ENCODE measurements at places on chromosomes 4 and X.

GRCh38 chr4:22458098-22458497 lies 57.8 kb downstream of the ADGRA3 start:
- H3K4me1 ChIP-seq, result no peaks in the 10 kb centered on the region
- no peak overlapping the region for H3K27ac ChIP-seq
- no peak overlapping the region for H3K4me3 ChIP-seq
- H3K36me3 ChIP-seq, result no peaks in the 10 kb centered on the region

GRCh38 chrX:16953606-16954211 lies 7.3 kb downstream of the REPS2 start:
- no peaks in the 10 kb centered on the region for H3K36me3 ChIP-seq
- H3K4me1 ChIP-seq, result no peaks in the 10 kb centered on the region
- no peak for DNase-seq
- H3K27me3 ChIP-seq, result no peaks in the 10 kb centered on the region

DNA sequence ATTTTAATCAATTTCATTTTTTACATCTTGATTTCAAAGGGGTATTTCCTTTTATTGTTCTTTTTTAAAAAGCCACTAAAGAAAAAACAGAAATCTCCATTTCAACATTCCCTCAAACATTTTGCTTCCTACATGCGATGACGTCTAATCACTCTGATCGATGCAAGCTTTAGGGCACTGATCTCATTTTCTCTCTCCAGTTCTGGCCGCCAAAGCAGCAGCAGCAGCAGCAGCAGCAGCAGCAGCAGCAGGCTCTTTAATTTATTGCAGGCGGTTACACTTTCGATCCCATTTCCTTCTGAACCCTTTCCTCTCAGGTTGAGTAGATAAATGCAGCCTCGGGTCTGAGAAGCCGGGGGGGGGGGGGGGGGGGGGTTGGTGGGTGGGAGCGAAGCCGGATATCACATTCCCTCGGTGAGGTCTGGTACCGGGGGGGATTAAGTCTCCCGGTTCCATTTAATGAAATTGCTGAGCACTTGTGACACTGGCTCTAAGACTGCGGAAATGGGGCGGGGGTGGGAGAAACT lies 3.4 kb upstream of the PCDH7 start:
- H3K27ac ChIP-seq, result peak overlapping the region; percentile 75
- no peaks in the 10 kb centered on the region for H3K36me3 ChIP-seq
- H3K4me3 ChIP-seq, result peak overlapping the region; percentile 75

DNA sequence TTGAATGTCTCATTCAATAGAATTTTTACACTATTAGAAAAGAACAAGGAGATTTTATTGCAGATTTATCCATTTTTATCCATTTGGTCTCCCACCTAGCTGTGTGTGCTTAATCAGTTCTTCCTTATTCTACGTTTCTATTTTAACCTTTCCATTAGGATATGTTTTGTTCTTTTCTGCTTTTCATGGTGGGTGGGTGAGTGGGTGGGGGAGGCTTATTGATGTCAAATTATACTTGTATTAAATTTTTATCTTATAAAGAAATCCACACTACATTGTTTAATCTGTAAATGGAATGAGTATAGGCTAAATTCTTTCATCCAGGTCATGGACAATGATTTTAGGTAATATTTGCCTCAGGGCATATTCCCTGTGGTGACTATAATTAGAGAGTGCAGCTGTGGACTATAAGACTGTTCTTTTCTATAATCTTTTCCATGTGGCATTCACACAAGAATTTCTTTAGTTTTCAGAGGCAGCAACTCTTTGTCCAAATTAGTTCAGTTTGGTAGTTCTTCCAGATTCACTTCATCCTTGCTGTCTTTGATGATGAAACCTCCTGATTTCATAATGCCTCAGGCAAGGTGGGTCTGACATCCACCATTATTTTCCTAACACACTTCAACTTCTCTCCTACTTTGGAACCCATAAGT lies 2451.8 kb downstream of the PCDH7 start:
- no peaks in the 10 kb centered on the region for H3K36me3 ChIP-seq
- no peak for DNase-seq
- no peak overlapping the region for H3K27ac ChIP-seq
- H3K27me3 ChIP-seq, result no peaks in the 10 kb centered on the region
- no peak overlapping the region for H3K4me3 ChIP-seq

DNA sequence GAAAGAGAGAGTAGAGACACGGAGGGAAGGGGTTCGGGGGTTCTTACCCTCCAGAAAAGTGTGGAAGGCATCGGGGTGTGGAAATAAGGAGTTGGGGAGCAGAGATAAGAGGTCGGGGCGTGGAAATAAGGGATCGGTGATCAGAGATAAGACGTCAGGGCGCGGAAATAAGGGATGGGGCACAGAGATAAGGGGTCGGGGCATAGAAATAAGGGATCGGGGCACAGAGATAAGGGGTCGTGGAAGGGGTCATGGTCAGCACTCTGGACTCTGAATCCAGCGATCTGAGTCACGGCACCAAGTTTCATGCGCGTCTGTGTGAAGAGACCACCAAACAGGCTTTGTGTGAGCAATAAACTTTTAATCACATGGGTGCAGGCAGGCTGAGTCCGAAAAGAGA lies 119.1 kb downstream of the PCDH10 start:
- no peaks in the 10 kb centered on the region for H3K4me1 ChIP-seq
- H3K27ac ChIP-seq, result no peak overlapping the region
- H3K4me3 ChIP-seq, result no peak overlapping the region
- H3K36me3 ChIP-seq, result no peaks in the 10 kb centered on the region
- DNase-seq, result no peak

DNA sequence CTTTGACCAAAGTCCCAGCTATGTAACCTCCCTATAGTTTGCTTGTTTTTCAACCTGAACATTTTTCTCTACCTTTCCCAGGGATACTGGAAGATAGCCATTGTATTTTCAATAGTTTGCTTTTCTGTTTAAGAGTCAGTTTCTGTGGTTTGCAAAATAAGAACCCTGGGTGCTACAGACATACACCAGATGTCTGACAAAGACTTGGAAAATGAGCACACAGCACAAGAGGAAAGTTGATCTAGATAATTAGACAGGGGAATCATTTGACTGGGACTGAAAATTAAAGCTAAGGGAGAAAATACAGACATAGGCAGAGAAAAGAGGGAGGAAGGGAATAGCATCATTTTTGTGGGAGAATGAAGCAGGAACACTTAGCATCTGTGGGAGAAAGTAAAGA lies 218.3 kb upstream of the CNKSR2 start:
- H3K27ac ChIP-seq, result no peak overlapping the region
- no peaks in the 10 kb centered on the region for H3K27me3 ChIP-seq
- H3K36me3 ChIP-seq, result no peaks in the 10 kb centered on the region
- H3K4me3 ChIP-seq, result no peak overlapping the region
- no peak for DNase-seq

- H3K4me3 ChIP-seq, result no peak overlapping the region
- no peak for DNase-seq
Measured at GRCh38 chr4:154254999-154255398, 236.6 kb downstream of the DCHS2 start.

- H3K27me3 ChIP-seq, result no peaks in the 10 kb centered on the region
- H3K27ac ChIP-seq, result no peak overlapping the region
- no peaks in the 10 kb centered on the region for H3K4me1 ChIP-seq
- no peak overlapping the region for H3K4me3 ChIP-seq
Measured at GRCh38 chrX:2921750-2922149, 7.4 kb downstream of the ARSD start.

DNA sequence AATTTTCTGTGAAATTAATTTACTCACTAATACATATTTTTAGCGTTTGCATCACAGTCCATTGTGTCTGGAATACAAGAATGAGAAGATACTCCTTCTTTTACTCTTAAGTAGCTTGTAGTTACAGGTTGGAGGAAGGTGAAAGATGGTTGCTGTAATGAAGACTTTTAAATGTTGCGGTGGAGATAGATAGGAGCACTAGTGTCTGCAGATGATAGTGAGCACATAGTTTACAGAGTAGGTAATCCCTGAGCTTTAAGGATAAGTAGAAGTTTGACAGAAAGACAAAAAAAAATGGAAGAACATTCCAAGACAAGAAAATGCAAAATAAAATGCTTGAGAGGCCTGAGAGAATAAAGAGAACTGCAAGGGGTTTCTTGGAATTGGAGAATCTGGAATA lies 5.4 kb upstream of the SLC39A8 start:
- no peaks in the 10 kb centered on the region for H3K4me1 ChIP-seq
- no peak overlapping the region for H3K4me3 ChIP-seq
- no peak for DNase-seq
- no peak overlapping the region for H3K27ac ChIP-seq

DNA sequence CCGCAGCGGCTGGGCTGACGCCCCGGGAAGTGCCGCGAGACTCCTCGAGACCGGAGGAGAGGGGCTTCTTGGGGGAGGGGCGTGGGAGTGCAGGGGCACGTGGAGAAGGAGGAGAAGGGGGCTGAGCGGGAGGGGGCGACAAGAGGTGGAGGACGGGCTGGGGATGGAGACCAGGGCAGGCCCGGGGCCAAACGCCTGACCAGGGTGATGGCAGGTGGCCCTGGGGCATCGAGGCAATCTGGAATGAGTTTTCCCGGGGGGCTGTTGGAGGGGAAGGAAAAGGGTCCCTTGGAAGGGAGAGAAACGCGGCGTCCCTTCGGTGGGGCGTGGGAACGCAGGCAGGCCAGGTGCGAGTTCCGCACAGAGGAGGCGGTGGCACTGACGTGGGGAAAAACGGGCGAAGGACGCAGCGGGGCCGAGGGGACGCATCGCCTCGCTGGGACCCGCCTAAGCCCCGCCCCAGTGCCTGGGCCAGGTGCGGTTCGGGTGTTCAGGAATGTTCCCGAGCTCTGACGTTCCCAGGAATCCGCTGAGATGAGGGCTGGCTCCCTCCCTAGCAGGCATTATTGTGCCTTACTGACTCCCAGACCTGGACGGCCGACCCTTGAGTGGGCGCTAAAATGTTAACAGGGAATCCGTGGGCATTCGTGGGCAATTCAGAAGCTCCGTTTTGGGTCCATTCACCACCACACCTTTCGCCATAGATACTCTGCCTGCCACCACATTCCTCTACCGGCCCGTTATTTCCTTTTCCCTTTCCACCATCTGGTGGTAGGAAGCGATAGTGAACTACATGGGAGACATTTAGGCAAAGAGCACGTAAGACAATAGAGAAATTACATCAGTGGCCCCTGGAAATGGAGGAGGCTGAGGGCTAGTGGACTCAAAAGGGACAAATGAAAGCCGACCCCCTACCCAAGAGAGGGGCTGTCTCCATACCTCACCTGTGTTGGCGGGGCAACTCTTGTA lies 795 bp upstream of the SH3KBP1 start:
- H3K4me3 ChIP-seq, result peak overlapping the region; percentile 55
- H3K27me3 ChIP-seq, result no peaks in the 10 kb centered on the region
- H3K27ac ChIP-seq, result peak overlapping the region; percentile 78
- no peaks in the 10 kb centered on the region for H3K36me3 ChIP-seq

GRCh38 chr4:55871299-55871800 lies 17.9 kb downstream of the EXOC1 start:
- no peak overlapping the region for H3K4me3 ChIP-seq
- no peak for DNase-seq
- no peaks in the 10 kb centered on the region for H3K36me3 ChIP-seq
- no peak overlapping the region for H3K27ac ChIP-seq

DNA sequence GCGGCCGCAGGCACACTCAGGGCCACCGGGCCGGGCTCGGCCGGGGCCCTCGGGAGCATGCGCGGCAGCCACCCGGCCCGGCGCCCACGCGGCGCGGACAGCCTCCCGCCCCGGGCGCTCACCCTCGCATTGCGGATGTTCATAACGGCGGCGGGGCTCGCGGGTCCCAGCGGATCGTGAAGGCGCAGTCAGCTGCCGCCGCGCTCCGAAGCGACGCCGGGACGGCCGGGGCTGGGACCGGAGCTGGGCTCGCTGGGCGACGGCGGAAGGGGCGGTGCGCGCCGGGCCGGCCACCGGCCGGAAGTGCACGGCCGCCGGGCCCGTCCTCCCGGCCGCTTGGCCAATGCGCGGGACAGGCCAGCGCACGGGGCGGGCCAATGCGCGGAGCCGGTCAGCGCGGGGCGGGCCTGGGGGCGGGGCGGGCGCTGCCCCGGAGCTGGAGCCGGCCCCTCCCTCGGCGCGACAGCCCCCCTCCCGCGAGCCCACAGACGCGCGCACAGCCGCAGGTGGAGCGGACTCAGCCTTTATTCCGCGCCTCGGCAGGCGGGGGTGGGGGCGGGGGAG lies at the start of gene NAA10:
Gene NAA10 (minus strand): TSS at position 276 of the 564 bp plus-strand sequence. CDS start 133 bp downstream, at position 143.
- H3K27ac ChIP-seq, result peak within 1 kb of the TSS; percentile 67
- no peaks in the 10 kb centered on the region for H3K27me3 ChIP-seq
- peaks cover 33% of the 10 kb centered on the region for H3K36me3 ChIP-seq
- peaks cover 8% of the 10 kb centered on the region for H3K4me1 ChIP-seq

DNA sequence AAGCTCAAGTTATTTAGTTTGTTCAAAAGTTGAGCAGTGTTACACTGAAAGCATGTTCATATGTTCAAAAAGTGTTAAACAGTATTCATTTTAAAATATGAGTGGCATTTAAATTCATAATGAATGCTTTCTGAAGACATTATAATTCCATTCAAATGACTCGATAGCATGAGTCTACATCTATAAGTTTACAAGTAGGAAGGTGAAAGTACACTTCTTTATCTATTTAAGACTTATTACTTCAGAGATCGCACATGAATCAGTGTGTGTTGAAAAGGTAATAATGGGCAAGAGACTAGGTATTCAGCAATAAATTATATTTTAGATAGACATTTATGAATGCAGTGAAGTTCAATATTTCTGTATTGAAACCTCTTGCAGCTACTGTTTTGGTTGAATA lies 456.1 kb downstream of the GRXCR1 start:
- H3K4me3 ChIP-seq, result no peak overlapping the region
- H3K27ac ChIP-seq, result no peak overlapping the region
- no peaks in the 10 kb centered on the region for H3K27me3 ChIP-seq
- DNase-seq, result no peak
- H3K36me3 ChIP-seq, result no peaks in the 10 kb centered on the region

DNA sequence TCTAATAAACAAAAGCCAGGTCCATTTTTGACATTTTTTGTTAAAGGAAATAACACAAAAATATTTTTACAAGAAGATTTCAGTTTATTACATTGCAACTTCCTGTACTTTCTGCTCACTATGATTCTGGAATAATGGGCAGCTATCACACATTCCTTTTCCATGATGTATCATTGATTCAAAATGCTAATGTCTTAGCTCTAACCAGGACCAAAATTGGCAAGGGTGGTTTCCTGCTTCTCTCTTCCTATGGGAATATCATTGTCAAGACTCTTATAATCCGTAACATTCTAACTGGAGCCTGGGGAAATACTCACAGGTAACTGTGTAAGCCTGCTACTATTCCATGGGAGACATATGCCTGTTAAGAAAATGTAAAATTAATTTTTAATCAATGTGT lies 218.6 kb downstream of the DCAF12L2 start:
- DNase-seq, result no peak
- no peak overlapping the region for H3K27ac ChIP-seq
- H3K4me3 ChIP-seq, result no peak overlapping the region
- H3K4me1 ChIP-seq, result no peaks in the 10 kb centered on the region
- no peaks in the 10 kb centered on the region for H3K36me3 ChIP-seq

- no peaks in the 10 kb centered on the region for H3K4me1 ChIP-seq
- H3K27me3 ChIP-seq, result no peaks in the 10 kb centered on the region
- H3K4me3 ChIP-seq, result no peak overlapping the region
- DNase-seq, result no peak
- H3K36me3 ChIP-seq, result no peaks in the 10 kb centered on the region
- no peak overlapping the region for H3K27ac ChIP-seq
Measured at GRCh38 chr4:164906368-164906767, 29.4 kb downstream of the APELA start.
